ENCODE measurements at places on chromosomes 3 and 15.

DNA sequence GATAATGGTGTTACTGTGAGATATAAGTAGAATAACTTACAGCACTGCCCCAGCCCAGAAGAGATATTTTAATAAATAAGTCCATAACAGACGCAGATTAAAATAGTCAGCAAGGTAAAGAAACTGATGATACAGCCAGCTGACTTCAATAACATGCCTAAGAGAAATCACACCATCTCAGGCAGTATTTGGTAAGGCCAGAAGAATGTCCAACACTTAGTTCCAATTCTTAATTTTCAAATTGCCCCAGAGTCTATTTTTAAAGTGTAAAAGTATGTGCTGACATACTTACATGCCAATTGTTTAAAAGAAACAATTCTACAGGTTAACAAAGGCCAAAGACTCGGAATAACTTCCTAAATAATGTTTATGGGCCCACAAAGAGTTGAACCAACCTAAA lies 1.6 kb downstream of the GNB4 start:
- no peak for DNase-seq

- no peak for DNase-seq
Measured at GRCh38 chr3:25884981-25885380, 95.1 kb downstream of the OXSM start.

DNA sequence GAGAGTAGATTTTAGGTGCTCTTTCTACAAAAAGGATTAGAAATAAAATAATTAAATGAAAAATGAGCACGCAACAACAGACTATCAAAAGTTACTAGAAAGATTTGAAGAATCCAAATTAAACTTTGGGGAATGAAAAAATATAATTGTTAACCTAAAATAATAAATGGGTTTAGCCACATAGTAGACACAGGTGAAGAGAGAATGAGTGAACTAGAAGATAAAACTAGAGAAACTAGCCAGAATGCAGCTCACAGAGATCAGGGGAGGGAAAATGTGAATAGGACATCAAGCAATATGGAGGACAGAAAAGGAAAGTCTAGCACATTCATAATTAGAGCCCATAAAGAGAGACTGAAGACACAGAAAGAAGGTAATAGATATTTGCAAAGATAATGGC lies 310.7 kb upstream of the WNT5A start:
- DNase-seq: no peak

GRCh38 chr3:197750858-197751737 lies 1.4 kb downstream of the FYTTD1 start:
- no peak for DNase-seq

GRCh38 chr15:94253742-94254141 lies 22.4 kb downstream of the MCTP2 start:
- DNase-seq: no peak

DNA sequence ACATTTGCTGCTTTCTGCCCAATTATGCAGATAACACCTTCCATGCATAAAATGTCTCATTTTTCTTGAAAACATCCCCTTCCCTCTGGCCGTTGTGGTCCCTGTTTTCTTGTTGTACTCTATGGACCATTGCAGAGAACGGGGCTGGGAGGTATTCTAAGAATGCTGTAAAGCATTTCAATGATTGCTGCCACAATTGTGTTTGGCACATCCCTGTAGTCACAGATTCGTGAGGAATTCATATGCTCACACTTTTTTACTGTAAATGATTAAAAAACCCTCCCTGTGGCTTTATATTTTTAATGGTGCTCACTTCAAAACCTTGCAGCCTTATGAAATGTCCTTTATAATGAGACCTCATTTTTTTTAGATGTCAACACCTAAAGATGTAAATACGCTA lies 207.2 kb upstream of the GBE1 start:
- no peak for DNase-seq
